ENCODE measurements at places on chromosomes 1 and 21.

DNA sequence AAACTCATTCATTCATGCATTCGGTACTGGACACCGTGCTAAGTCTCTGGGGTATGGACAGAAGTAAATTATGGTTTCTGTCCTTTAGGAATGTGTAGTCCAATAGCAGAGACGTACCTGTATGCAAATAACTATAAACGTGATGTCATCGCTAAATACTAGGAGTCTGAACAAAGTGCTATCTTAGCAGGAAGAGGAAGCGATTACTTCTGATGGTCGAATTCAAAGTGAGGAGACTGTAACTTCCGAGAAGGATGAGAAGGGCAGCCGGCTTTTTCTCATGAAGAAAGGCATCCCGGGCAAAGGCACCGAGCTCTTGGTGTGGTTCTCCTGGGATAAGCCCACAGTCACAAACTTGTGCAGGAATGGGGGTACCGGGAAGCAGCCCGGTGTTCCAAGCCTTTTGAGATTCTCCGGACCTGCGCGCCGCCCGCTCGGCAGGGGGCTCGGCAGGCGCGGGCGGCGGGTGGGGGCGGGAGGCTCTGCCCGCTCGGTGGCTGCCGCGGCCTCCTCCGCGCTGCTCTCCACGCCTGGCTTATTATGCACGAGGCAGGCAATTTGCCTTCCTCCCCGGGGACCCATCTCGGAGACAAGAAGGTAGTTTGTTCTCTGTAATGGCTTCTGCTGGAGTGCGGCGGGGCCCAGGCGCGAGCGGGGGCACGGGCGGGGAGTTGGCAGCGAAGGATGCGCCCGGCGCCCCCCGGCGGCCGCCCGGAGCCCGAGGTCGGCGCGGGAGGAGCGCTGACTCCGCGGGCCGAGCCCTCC lies 67.5 kb upstream of the CD1D start:
- DNase-seq = no peak

DNA sequence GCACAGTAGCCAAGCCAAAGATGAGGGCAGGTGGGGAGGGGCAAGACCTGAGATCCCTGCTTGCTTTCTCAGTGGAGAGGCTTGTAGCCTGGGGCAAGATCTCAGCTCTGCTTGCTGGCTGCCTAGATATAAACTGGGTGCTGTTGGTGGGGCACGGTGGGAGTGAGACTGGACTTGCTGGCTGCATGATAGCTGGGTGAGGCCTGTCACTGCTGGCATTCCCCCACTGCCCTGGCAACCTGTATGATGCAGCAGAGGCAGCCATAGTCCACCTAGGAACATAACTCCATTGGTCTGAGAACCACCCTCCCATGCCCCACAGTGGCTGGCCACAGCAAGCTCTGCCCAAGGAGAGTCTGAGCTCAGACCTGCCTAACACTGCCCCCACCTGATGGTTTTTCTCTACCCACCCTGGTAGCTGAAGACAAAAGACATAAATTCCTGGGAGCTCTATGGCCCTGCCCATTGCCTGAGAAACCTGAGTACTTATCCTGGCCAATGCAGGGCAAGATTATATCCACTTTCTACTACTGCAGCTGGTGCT lies 261.9 kb upstream of the DEPDC1 start:
- no peak for DNase-seq

GRCh38 chr1:234214911-234215892 lies 158.1 kb upstream of the COA6 start:
- no peak for DNase-seq

DNA sequence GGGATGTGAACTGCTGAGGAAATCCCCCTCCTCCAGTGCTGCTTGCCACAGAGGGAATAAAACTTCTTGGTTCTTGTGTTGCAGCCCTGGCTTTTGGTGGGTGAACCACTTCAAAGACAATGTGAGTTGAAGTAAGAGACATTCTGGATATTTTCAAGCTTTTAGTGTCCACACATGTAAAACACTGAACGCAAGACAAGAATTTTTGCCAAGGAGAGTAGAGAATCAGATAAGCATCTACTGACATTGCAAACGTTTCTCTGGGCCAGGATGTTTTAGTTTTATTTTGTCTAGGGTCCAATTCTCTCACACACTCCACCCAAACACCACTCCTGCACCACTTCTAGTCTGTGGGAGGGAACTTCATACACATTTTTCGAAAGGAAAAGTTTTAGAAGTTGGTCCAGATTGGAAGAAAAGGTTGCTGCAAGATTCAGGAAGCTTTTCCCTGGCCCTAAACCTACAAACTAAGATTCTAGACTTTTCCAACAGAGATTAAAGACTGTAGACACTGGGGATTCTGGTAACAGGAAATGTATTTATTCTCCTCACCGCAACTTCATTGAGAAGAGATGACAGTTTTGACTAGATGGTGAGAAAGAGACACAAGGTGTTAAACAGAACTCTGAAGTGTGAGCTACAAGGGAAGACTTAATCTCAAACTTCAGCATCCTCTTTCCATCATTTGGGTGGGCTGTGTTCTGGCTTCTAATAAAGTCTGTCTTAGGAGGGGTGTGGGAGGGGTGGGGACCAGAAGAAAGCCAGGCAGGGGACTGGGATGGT lies 16.1 kb downstream of the FASLG start:
- no peak for DNase-seq

- DNase-seq = peak; percentile 10
Observed at GRCh38 chr21:36504067-36505058, 24.4 kb upstream of the CLDN14 start.

DNA sequence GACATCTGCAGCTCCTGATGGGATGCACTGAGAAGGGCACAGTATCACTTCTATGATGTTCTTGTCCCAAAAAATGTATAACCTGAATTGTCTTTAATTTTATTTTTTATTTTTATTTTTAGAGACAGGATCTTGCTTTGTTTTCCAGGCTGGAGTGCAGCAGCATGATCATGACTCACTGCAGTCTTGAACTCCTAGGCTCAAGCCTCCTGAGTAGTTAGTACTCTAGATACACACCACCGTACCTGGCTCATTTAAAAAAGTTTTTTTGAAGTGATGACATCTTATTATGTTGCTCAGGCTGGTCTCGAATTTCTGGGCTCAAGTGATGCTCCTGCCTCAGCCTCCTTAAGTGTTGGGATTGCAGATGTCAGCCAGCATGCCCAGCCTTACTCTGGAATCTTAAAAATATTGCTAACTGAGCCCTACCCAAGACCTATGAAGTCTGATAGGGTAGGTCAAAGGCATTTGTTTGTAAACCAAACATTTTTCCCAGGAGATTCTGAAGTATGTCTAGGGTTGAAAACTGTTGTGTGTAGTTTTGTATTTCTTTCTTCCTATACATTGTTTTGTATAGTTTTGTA lies 68.9 kb downstream of the ATF6 start:
- no peak for DNase-seq

DNA sequence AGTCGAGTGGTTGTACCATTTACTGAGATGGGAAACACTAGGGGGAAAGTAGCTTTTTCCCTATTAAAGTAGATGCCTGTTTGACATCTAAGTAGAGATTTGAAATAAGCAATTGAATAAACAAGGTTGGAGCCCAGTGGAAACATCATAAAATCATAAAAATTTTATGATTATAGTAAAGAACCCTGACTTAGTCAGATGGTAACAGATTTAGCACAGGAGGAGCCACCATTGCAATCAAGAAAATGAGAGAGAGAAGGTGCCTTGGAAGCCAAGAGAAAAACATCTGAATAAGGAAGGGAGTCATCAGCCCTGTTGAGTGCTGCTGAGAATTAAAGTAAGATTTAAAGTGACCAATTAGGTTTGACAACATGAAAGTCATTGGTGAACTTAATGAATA lies 49.8 kb downstream of the SMG7 start:
- no peak for DNase-seq

DNA sequence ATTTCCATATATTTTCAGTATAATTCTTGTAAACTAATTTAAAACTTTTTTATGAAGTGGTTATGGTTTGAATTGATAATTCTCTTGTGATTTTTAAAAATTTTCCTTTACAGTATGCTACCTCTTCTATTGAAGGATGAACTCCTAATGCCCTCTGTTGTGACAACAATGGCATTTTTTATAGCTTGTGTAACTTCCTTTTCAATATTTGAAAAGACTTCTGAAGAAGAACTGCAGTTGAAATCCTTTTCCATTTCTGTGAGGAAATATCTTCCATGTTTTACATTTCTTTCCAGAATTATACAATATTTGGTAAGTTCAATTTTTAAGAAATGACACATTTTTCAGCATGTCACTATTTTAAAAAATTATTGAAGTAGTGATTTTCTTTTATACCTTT lies 61.4 kb downstream of the ALG6 start:
- no peak for DNase-seq

- DNase-seq = no peak
Observed at GRCh38 chr1:59732214-59732955, 82.4 kb upstream of the HOOK1 start.

DNA sequence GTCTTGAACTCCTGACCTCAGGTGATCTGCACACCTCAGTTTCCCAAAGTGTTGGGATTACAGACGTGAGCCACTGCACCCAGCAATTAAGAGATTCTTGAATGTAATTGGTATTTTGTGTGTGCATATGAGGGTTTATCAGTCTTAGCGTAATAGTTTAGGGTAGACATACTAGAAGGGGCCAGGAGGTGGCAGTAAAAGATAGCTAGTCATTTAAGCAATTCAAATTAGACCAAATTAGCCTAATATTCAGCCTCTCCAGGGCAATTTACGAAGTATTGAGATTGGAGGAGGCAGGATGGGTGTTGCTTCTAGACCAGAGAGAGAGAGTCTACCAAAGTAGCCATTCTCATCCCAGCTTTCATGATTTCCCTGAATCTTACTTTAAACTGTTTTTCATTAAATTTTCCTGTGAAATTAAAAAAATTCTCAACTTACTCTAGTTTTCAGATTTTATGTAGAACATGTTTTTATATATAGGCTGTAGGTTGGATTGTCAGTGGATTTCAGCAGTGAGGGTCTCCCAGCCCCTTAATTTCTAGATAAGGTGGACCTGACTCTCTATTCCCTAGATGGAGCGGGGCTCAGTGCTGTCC lies 119.7 kb downstream of the HHAT start:
- DNase-seq = no peak

GRCh38 chr1:247322849-247323586 lies 8.6 kb downstream of the ZNF496 start:
- DNase-seq = no peak

GRCh38 chr1:93735722-93736121 lies 54.1 kb upstream of the BCAR3 start:
- DNase-seq = no peak

- DNase-seq = no peak
Observed at GRCh38 chr1:69738458-69739250, 170.9 kb downstream of the LRRC7 start.

DNA sequence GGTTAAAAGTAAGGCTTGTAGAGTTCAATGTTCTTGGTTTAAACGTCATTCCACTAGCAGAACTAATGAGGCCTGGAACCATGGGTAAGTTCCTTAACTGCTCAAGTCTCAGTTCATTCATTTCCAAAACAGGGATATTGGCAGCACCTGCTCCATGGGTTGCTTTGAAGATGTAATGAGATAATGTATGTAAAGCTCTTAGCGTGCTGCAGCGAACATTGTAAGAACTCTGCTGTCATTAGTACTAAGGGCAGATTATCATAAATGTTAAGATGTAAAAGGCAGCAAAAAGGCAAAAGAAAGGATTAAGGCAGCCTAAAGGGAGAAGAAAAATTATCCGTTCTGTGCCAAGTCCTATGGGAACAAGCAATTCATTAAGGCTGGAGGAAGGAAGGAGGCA lies 129.1 kb upstream of the NGF start:
- DNase-seq = no peak

DNA sequence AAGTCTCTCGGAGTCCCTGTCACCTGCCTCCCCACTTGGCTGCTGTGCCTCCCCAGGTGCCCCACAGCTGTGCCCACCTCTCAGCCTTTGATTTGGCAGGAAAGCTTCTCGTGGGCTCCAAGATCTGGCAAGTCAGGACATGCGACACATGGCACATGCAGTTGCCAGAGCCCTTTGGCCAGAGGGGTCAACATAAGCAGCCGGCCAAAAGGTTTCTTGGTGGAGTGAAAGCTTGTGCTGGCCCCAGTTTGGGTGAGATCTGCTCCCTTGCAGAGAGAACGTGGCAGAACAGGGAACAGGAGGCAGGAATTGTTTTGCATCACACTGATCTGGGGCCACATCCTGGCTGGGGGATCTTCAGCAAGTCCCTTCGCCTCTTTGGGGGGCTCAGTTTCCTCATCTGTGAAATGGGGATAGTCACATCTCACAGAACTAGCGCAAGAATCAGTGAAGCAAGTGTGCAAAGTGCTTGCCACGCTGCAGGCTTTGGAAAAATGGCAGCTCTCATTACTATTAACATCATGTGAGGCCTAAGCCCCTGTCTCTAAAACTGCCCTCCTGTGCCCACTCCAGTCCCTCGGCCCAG lies 232.6 kb downstream of the TRABD2B start:
- DNase-seq = no peak

DNA sequence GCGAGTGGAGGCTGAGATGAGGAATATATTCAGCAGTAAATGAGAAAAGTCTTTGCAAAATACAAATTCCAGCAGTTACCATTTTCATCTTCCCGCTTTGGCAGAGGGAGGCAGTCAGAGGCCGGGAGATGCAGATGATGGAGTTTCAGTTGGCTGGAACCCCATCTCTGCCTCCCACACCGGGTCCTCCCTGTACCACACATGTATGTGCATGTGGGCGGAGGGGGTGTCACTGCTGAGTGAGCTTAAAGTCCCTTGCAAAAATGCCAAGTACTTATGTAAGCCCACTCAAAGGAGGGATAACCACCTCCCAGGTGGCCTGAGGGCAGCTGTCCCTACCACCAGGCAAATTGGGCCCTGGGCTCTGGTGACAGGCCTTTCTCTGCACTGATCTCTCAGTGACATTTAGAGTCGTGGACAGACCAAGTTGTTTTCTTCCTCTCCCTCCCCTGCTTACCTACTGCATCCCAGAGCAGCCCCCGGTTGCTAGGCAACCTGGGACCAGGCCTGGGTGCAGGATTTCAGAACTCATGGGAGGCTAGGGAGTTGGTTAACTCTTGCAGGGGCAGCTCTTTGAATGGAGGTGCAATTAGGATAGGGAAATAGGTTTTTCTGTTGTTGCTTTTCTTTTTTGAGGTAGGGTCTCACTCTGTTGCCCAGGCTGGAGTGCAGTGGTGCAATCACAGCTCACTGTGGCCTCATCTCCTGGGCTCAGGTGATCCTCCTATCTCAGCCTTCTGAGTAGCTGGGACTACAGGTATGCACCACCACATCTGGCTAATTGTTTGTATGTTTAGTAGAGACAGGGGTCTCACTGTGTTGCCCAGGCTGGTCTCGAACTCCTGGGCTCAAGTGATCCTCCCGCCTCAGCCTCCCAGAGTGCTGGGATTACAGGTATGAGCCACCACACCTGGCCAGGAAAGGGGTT lies 17.1 kb upstream of the UBXN10 start:
- no peak for DNase-seq

- DNase-seq = no peak
Observed at GRCh38 chr1:2606881-2607621, 20.5 kb downstream of the PRXL2B start.

- DNase-seq = no peak
Observed at GRCh38 chr1:31685795-31686194, 18.0 kb downstream of the COL16A1 start.

GRCh38 chr1:24872061-24872850 lies 57.8 kb downstream of the RUNX3 start:
- DNase-seq = no peak

GRCh38 chr1:46820076-46820475 lies 21.2 kb downstream of the CYP4B1 start:
- DNase-seq = no peak

All from stimulated activated naive CD4-positive, alpha-beta T cell treated with Interleukin-2 at 50 U/mL for 16 hours (primary cell).